HEK293T (cell line): ENCODE measurements at places on chromosomes 7 and 10.
A peak's percentile ranks its signal among the peaks of the same experiment; 100 is the strongest.

DNA sequence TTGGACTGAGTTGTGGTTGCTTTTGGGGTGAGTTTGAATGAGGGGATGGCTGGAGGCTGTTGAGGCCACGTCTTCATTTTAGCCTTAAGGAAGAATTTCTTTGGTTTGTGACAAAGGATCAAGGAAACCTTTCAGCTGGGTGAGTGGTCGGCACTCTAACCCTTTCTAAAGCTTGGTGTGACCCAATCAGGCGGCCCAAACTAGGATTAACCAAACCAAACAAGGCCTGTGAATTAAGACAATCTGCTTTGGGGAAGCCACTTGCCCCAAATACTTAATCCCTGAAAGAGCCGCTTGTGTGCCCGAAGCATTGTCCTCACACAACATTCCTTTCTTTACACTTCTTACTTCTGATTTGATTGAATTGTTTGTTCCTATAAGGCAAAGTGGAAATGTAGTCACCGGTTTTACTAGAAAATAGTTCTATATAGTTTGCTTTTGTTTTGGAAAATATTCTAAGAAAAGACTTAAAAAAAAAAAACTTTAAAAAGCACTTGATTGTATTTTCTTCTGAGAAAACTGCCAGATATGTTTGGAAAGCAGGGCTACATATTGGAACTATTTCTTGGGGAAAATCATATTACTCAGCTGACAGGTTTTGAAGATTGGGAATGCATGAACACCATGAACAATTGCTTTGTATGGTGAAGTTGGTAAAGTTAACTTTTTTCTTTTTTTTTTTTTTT, 272.4 kb upstream of the BMPER start:
- no peak for DNase-seq

DNA sequence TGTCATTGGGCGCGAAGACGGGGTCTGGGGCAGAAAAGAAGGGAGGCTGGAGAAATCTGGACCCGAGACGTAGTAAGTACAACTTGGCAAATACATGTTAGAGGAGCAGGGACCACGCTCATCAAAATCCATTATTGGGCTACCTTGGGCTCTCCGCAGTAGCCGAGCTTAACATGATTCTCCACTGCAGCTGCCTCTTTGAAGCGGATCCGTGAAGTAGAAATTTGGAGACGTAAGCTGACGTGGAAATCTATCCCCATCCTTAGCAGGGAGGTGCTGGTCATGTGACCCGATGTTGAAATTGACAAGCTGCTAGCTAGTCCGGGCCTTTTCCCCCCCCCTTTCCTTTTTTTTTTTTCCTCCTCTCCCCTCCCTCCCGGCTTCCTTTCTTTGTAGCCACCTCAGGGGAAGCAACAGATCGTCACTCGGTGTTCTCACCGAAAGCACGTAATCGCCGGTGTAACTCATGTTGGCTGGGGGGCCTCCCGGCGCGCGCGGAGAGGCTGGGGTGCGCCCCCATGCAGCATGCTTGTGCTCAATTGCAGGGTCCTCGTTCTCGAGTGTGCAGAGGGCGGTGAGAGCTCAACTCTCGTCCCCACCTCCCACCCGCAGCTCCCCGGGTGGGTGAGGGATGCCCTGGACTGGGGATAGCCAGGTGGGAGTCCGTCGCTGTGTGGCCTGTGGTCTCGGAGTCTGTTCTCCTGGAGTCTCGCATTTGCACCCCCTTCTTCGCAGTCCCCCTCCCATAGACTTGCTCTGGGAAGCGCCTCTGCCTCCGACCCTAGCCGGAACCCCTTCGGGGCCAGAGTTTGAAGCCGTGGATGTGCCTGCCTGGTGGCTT, at the start of gene HOXA11:
Gene HOXA11 (minus strand): TSS at position 220 of the 841 bp plus-strand sequence. CDS start 88 bp downstream, at position 132.
- DNase-seq, result peak; percentile 74

- DNase-seq, result no peak
Measured at GRCh38 chr7:113875224-113875623, 43.6 kb downstream of the PPP1R3A start.

DNA sequence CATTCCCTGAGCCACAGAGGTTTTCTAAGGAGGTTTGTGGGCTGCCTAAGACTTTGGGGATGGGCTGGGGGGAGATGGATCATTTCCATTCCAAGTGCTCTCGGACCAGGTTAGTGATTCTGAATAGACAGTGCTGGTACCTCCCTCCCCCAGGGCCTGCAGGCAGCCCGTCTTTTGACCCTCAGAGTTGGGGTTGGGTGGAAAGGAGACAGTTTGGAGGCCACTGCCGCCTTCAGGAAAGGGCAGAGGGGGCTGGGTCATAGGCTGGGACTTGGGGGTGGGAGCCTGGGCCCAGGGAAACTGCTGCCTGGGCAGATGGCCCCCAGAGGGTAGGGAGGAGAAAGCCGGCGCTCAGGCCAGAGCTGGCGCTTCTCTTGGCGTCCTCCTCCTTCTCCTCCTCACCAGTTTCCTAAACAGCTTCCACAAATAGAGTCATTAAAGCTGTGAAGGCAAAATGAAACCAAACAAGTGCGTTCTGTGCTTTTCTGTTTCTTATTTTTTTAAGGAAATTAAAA, 4.4 kb downstream of the UNC5B start:
- DNase-seq, result no peak
